AG10803 (cell line): ENCODE measurements at places on chromosomes 16 and 17.

DNA sequence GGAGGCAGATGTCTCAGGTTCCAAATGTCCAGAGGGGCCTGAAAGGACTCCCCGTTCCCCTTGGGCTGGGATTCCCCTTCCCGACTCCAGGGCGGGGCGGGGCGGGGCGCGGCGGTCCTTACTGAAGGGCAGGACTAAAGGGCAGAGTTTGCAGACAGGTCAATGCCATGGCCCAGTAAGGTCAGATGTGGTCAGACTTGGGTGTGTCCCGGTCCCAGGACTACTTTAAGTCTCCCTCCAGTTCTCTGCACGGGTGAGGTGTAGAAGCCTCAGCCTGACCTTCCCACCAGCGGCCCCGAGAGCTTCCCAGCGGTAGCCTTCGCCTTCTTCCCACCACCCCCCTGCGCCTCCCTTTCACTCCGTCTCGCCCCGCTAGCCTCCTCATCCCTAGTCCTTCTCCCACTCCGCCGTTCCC, 532 bp downstream of the KDM6B start:
- no peak for DNase-seq

DNA sequence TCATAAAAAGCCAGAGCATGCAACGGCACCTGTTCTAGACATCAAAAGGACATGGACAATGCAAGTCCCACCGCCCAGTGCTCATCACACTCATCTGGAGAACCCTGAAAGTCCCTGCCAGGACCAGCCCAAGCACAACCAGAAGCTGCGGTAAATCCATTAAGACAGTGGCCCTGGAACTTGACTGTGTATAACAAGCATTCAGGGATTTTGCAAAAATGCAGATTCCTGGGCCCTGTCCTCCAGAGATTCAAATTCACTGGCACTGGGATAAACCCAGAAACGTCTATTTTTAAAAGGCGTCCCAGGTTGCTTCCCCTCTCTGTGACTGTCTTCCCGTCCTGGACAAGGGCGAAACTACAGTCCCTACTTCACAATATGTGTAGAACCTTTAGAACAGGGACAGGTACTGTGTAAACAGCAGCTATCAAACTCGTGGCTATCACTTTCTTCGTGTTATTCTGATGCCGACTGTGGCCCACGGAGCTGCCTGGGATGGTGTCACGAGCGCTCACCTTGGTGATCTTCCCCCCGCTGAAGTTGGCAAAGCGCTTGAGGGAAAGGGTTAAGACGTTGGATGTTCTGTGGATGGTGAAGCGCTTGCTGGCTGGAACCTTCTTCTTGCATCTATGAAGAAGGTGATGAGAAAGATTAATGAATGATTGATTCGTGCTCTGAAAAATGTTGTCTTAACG, 22.3 kb downstream of the USP36 start:
- DNase-seq: no peak

GRCh38 chr17:7021993-7022778, 664 bp upstream of the BCL6B start:
- DNase-seq: peak; percentile 59

DNA sequence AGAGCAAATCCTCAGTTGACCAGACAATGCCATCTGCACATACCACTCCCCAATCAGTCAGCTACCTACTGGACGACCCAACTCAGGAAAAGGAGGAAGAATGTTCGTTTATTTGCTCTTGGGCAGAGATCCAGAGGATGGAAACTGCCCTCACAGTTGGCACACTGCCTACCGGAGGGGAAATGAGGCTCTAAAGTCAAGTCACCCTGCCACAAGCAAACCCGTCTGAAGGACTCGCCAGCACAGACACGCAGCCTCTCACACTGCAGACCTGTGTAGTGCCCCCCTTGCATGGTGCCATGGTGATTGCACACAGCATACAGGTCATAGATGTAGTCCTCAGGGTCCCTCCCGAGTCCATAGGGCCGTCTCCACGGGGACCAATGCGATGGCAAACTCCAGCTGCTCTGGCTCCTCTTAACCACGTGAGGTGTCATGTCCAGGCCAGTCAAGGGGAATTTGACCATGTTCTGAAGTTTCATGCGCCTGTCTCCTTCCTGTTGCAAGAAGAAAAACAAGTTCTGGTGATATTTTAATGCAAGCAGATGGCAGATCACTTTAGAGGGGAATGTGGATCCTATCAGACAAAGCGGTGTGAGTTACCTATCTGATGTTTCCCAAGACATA, 69.5 kb downstream of the USP31 start:
- no peak for DNase-seq

GRCh38 chr16:67882374-67883145, 2.1 kb upstream of the NRN1L start:
- peak; percentile 20 for DNase-seq

DNA sequence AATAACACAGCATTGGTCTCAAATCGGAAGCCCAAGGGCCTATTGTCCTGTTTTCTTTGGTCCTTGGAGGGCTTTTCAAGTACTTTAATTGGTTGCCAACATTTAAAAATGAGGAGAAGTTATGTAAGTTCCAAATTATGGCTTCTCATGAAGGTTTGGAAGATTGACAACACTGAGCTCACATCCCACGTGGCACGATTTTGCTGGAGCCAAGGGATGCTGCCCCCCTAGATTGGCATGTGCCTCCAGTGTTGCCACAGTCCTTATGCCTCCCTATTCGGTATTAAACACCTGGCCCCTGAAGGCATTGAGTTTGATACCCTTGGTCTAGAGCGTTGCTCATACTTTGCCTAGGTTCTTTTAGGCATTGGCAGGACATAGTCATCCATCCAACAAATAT, 108.0 kb downstream of the ZNF18 start:
- no peak for DNase-seq

DNA sequence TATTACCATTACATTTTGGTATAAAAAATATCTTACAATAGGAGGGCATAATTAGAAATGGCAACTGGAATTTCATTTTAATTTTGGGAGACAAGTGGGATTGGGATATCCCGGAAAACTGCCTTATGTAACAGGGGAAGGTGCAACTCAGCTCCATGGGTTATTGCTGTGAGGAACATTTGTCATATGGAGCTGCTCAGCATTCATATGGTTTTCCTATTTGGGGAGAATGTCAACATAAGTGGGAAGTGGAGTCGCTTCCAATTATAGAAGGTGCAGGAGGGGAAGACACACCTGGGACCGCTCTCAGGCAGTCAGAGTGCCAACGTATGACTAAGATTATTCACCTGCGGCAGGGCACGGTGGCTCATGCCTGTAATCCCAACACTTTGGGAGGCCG, 10.7 kb downstream of the ODF4 start:
- no peak for DNase-seq

GRCh38 chr17:35731239-35731916, at the start of gene RASL10B:
Gene RASL10B, plus strand, starts transcription at chr17:35731639. Its CDS starts 3,546 bp downstream, at chr17:35735185.
- peak; percentile 22 for DNase-seq

GRCh38 chr16:81688182-81688581, 90.9 kb upstream of the PLCG2 start:
- DNase-seq: no peak

- DNase-seq: no peak
These were observed 9.5 kb downstream of the NFE2L1 start for GRCh38 chr17:48057626-48058025.

- peak; percentile 86 for DNase-seq
These were observed 59.2 kb downstream of the ANKRD11 start for GRCh38 chr16:89431158-89431584.

DNA sequence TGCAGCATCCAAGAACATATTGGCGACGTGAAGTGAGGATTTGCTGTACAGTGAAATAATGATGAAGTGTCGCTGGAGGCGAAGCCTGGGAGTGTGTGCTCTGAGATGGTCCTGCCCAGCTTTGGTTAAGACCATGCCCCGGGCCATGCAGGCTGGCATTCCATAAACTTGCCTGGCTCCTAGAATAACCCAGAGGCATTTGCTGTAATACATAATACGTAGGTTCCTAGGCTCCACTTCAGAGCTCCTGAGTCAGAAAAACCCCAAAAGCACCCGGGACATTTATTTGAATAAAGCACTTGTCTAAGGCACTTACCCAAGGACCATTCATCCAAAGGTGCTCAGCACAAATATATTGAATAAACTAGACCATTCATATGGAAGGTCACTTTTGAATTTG, 279.3 kb downstream of the ABCC12 start:
- DNase-seq: no peak

GRCh38 chr16:85301231-85301630, 189.0 kb upstream of the CIBAR2 start:
- DNase-seq: no peak
